ENCODE measurements at places on chromosomes 6 and 20.
A peak's percentile ranks its signal among the peaks of the same experiment; 100 is the strongest.

DNA sequence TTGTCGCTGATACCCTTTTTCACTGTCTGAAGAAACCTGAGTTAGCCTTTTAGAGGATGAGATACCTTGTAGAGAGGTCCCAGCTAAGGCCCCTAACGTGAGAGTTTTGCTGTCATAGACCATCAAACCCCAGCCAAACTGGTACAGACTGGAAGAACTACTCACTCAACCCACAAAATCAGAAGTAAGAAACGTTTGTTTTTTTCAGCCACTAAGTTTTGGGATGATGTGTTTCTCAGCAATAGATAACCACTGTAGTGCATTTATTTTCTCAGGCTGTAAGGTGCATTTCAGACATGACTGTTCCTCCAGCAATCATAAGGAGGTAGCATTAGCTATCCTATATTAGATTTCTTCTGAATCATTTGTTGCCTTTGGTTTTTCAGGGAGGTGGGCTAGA lies 407.3 kb upstream of the FLRT3 start:
- no peak for DNase-seq

DNA sequence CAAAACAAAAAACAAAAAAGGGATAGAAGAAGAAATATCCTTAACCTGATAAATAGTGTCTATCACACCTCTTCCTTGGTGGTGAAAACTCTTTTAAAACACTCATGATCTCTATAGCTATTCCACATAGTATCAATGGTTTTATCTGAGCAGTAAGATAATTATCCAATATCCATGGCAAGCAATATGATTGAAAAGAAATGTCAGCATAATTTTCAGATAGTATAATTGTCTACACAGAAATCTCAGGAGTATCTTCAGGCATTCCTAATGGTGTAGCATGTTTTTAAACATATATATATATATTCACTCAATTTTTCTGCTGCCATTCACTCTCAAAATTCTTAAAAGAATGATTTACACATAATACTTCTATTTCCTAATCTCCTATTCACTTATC lies 938.0 kb upstream of the SLC35B3 start:
- DNase-seq: no peak

GRCh38 chr6:153340568-153340967 lies 209.5 kb upstream of the RGS17 start:
- DNase-seq: no peak

- no peak for DNase-seq
Observed at GRCh38 chr6:24979176-24979575, 43.4 kb upstream of the RIPOR2 start.

DNA sequence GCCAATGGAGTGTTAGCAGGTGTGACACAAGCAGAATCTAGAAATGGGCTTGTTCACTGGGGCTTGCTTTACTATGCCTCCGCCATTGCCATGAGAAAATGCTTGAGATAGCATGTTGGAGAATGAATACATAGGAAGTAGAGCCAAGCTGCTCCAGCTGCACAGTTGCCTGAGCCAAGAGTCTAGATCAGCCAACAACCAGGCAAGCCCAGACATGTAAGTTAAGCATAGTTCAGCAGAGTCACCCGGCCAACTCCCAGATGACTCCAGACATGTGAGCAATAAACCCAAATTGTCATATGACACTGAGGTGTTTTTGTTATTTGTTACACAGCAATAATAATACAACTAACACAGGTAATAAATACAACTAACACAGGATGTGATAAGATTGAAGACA lies 167.9 kb downstream of the HAO1 start:
- DNase-seq: no peak

GRCh38 chr6:4349931-4350330 lies 214.6 kb upstream of the ECI2 start:
- DNase-seq: no peak

GRCh38 chr20:40657526-40657925 lies 31.5 kb downstream of the MAFB start:
- DNase-seq: no peak

GRCh38 chr6:149719531-149719930 lies 1.6 kb upstream of the LATS1 start:
- no peak for DNase-seq

DNA sequence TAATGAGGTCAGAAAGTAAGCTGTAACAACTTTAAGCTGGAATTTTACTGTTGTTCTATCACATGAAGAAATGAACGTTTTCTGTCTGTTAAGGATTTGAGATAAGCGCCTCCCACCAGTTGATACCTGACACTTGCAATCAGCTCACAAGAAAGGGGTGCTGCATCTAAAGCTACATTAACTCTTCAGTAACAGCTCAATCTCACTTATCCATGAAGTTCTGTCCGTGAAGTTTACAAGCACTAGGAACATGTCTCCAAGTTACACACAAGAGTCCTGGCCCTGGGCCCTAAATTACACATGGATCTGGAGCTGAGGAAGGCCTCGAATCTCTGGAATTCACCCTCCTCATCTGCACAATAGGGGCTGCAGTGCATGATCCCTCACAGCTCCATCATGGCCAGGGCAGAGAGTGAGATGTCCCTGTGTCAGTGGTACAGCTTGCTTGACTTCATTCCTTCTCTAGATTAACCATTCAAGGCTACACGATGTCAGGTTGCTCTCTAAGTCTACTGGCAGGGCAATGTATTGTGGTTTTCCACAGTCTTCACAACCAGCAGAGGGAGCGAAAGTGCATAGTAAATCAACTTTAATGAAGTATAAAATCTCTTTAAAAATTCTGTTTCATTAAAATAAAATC lies 182.4 kb upstream of the MCHR2 start:
- DNase-seq: peak; percentile 46

GRCh38 chr20:37864298-37864697 lies 38.6 kb upstream of the VSTM2L start:
- peak; percentile 21 for DNase-seq

GRCh38 chr6:105821777-105822176 lies 264.4 kb upstream of the PRDM1 start:
- no peak for DNase-seq

DNA sequence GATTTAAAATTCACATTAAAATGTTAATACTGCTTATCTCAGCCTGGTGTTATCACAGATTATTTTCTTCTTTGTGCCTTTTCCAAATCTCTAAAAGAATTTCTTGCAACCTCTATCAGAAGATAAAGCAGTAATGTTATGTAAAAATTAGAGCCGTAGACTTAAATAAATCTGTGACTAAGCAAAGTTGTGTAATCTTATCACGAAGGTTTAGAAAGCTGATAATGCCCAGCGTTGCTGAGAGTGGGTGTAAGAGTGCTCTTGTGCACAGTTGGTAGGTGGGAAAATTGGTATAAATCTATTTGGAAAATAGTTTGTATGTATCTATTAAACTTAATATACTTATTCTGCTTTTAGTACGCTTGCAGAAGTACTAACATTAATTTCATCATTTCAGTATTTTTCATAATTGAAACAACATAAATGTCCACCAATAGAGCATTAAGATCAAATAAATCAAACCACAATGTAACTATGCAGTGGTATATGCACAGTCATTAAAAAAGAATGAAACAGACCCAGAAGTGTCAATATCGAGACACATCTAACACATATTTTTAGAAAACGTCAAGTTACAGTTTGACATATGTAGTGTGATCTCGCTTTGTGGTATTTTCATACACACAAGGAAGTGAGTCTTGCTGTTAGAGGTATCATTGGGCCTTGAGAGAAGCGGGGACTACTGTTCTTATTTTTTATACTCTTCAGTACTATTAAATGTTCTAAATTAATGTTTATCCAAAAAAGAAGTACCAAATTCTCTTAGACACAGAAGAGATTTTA lies 54.4 kb upstream of the PBOV1 start:
- no peak for DNase-seq

DNA sequence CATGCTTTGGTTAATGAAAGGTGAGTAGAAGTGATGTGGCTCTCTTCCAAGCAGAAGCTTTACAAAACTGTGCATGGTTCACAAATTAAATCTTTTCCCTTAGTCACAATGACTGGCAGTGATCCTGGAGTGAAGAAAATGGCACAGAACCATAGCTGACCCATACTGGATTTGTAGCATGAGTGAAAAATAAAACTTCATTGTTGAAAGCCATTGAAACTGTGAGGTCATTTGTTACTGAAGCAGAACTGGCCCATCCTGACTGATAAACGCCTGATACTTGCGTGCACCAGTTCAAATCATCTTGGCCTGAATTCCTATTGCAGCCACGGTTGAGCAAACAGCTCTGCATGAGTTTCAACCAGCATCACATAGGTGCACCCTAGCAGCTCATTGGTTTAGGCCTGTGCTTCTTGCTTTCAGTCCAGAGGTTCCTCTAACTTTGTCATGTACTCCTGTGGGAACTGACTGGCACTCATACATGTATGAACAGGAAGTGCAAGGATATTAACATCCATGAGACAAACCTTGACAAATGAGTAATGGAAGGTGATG lies 40.5 kb downstream of the SAMD5 start:
- DNase-seq: no peak

GRCh38 chr6:14450578-14450977 lies 333.0 kb downstream of the CD83 start:
- no peak for DNase-seq

- no peak for DNase-seq
Observed at GRCh38 chr20:41587956-41588355, 30.2 kb downstream of the CHD6 start.

- DNase-seq: no peak
Observed at GRCh38 chr20:12067686-12068085, 150.0 kb downstream of the BTBD3 start.

- DNase-seq: no peak
Observed at GRCh38 chr6:111721753-111722154, 116.1 kb upstream of the TRAF3IP2 start.

GRCh38 chr6:133101790-133102189 lies 139.4 kb upstream of the EYA4 start:
- DNase-seq: no peak

DNA sequence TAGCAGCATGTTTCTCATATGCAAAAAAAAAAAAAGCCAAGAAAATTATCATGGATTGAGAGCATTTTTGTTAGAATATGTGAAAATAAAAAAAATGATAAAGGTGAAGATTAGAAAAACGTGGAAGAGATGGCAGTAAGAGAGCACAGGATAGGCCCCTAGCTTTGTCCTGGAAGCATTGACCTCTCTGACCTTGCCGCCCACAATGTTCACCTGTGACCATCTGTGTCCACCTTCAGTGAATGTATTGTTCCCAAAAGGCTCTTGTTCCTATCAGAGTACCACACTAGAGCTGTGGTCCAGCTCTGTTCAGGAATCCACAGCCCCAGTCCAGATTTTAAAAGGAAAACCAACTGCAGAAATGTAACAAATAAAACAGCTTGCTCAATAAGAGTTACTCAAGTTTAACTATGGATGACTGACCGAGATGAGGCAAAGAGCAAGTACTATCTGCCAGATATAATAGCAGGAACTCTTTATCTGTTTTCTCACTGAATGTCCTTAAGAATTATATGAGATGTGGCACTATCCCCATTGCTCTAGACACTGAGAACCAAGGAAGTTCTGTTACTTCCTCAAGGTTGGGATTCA lies 287.7 kb upstream of the STXBP5 start:
- DNase-seq: no peak

GRCh38 chr6:10690651-10691445 lies 3.6 kb downstream of the C6orf52 start:
- no peak for DNase-seq

DNA sequence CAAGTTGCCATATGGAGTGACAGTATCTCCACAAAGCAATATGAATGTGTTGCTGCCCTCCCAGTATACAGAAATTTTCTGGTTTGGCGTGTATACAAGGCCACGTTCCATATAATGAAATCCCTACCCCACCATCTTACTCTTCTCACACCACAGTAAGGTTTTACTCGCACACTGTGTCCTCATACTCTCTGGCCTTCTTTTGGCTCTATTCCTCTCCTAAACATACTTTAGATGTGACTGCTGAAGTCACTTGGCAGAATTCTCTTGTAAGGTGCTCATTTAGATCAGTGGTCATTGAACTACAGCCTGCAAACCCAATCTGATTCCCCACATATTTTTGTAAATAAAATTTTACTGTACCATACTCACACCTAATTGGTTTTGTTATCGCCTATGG lies 123.2 kb downstream of the RFPL4B start:
- no peak for DNase-seq

- no peak for DNase-seq
Observed at GRCh38 chr6:130882370-130882769, 55.2 kb downstream of the SMLR1 start.

DNA sequence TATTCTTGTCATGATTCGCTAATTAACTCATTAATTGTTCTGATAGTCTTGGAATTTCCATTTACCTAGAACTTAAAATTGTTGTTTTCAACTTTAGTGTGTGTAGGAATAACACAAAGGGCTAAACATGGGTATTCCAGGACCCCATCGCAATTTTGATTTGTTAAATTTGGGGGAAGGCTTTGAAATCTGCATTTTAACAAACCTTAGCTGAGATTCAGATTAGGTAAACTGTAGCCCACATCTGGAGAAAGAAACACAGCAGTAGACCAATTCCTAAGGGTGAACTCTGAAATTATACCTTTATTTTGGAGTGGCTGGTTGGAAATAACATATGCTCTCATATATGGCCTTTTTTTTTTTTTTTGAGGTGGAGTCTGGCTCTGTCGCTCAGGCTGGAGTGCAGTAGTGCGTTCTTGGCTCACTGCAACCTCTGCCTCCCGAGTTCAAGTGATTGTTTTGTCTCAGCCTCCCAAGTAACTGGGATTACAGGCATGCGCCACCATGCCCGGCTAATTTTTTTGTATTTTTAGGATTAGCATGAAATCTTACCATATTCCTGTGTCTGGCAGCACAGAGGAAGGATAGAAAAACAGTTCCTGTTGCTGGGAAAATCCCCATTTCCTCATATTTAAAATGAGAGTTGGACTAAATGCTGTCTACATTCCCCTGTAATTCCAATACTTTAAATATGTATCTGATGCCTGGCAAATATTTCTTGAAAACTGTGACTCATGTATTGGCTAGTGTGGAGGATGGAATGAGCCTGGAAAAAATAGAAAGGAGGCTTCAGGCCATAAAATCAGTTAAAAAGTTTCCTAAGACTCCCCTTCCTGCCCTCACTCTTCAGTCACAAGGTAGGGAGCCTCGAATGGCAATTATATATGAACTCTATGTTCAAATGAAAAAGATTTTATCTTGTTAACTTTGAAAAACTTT lies 96.7 kb upstream of the FAM184A start:
- DNase-seq: no peak

DNA sequence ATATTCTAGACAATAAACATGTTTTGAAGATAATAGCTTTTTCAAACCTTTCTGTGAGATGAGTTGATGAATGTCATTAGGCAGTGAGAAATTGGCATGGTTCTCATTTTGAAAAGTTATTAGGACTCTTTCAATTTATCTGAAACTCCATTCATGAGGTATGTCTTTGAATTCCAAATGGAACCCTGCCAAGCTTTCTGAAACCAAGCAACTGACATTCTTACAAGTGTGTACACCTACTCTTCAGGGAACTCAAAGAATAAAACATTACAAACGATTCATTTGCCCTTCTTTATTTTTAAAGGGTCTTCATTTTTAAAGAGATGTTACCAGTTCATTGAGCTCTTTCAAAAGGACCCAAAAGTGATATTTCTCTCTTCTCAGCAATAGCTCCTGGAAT lies 2.1 kb upstream of the TRDN start:
- DNase-seq: no peak

All from left renal pelvis (tissue), 4 donors.